ENCODE measurements at places on chromosomes 1 and 21.

DNA sequence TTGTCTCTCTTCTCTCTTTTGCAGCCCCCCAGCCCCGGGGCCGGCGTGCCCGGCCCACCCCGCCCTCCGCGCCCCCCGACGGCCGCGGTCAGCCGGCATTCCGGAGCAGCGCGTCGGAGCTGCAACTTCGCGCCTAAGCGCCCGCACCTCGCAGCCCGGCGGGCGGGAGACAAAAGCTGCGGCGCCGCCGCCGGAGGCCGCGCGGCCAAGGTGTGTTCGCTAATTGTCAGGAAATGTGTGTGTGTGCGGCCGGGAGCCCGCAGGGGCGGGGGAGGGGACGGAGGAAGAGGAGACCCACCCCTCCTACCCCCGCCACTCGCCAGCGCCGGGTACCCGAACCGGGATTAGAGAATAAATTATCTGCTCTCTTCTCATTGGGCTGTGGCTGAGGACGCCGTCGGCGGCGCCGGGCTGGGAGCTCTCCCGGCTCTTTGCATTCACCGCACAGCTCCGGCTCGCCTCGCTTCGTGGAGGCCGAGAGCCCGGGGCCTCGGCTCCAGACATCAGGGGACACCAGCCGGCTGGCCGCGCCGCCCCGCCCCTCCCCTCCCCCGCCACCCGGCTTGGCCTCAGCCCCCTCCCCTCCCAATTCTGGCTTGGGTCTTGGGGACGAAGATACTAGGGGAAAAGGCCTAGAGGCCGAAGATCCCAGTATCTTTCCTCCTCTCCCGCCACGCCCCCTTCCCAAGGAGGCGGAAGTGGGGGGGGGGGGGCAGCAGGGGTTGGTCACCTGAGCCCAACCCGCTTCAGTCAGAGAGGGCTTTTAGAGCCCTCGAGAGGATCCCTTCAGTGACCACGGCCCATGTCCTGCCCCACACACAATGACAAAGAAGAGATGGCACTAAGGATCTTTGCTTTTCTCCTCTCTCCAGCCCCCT is 1.3 kb upstream of the BLACAT1 start:
- peak; percentile 81 for DNase-seq

GRCh38 chr1:31434979-31435378 is 22.0 kb downstream of the SERINC2 start:
- no peak for DNase-seq

DNA sequence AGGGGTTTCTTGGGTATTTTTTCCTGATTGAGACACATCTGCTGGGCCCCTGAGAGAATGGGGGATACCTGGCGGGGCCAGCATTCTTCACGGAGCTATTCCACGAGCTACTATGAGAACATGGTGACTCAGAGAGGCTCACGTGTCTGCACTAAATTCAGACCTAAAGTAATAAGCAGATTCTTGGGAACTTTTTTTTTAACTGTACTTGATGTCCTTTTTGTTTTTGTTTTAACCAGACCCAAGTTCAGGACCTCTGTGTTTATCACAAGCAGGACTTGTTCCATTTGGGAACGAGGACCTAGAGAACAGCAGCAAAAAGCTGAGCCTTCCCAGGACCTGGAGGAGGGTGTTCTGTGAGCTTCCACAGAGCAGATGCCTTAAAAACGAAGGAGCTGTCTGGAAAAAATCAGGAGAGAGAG is 44.0 kb downstream of the EVA1C start:
- no peak for DNase-seq

DNA sequence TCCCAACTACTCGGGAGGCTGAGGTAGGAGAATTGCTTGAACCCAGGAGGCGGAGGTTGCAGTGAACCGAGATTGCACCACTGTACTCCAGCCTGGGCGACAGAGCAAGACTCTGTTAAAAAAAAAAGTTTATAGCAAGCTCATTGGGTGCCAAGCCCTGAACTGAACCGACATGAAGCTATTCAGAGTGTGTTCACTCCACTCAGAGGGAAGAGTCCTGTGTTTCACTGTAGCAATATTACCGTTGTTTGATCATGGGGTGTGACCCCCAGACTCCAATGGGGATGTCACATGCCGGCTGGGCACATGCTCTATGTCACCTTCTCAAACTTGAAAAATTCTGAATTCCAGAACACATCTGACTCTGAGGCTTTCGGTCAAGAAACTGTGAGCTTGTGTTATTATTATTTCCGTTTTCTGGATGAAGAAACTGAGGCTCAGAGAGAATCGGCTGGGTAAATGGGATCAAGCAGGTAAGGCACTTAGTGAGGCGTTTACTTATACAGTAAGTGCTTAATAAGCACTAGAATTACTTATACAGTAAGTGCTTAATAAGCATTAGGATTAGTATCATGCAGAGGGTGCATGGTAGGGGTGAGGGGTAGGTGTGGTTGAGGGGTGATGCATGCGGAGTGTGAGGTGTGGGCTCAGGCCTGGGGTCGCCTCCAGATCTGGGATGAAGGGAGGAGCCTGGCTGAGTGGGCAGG is 36.2 kb downstream of the HSPG2 start:
- DNase-seq, result no peak

- DNase-seq, result no peak
These were observed 568.8 kb downstream of the LMO4 start for GRCh38 chr1:87897481-87897880.

DNA sequence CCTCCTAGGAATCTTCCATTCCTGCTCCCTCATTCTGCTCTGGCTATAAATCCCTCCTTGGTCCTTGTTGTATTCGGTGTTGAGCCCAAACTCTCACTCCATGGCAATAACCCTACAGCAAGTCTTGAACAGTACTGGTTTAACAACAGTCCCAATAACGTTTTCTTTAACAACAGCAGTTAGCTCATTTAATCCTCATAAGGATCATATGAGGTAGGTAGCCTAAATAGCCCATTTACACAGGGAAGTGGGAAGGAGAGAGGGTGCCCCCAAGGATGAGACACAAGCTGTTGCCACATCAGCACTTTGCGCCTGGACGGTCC is 444 bp upstream of the AGTRAP start:
- no peak for DNase-seq

GRCh38 chr1:113557187-113557586 is 166.9 kb downstream of the MAGI3 start:
- no peak for DNase-seq

- DNase-seq, result no peak
These were observed 26.6 kb downstream of the PROK1 start for GRCh38 chr1:110477445-110477957.

DNA sequence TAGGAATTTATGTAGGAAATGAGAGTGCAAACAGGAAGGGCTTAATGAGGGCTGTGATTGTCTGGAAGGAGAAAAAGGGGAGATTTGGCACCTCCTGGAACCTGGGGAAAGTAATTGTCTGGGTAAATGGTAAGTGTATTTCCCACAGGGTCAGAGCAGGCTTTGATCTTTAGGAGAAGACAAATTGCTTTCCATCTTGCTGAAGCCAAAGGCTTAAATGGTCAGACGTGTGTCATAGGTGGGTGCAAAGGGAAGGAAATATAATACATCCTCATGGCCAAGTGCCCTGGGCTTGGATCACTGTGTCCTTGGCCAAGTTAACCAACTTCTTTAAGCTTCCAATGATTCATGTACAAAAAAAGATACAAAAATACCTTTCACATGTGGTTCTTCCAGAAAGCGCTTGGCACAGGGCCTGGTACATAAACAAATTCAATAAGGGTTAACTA is 1.3 kb upstream of the DUSP23 start:
- no peak for DNase-seq

- DNase-seq, result no peak
These were observed 5.0 kb downstream of the MEF2D start for GRCh38 chr1:156495401-156496140.

- no peak for DNase-seq
These were observed 1689.1 kb downstream of the KCNT2 start for GRCh38 chr1:194919146-194919545.

DNA sequence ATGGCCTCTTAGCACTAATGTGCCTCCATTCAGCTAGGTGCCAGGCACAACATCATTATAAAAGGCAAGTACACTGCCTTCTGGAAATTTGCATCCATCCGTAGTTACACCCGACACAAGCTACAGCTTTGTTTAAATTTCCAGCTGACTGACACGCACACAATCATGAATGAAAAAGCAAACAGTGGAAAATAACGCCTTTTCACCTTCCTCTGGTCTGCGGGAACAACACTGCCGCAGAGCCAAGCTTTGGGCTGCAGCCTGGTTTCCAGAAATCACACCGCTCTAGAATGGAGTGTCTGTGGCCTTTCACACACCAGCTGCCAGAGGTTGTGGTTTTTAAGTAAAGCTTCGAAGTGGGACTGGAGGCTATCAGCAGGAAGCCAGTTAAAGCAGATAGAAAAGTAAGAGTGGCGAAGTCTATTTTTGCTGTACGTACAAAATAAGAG is 142.8 kb upstream of the COA6 start:
- DNase-seq, result peak; percentile 63

DNA sequence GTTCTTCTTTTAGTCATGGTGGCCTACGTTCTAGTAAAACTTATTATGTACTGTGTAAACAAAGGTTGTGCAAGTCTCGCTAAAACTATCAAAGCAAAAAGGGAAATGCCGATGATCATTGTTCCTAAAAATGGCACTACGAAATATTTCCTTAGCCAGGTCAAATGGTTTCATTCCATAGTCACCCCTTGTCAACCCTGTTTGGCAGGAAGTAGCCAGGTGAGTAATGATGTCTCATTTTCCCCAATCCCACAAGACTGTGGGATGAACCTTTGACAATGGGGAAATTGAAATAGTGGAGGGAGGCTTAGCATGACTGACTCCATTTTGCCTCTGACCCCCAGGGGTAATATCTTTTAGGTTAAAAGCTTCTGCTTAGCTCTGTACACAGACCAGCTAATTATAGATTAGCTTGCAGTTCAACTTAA is 5.6 kb upstream of the REN start:
- DNase-seq, result no peak

DNA sequence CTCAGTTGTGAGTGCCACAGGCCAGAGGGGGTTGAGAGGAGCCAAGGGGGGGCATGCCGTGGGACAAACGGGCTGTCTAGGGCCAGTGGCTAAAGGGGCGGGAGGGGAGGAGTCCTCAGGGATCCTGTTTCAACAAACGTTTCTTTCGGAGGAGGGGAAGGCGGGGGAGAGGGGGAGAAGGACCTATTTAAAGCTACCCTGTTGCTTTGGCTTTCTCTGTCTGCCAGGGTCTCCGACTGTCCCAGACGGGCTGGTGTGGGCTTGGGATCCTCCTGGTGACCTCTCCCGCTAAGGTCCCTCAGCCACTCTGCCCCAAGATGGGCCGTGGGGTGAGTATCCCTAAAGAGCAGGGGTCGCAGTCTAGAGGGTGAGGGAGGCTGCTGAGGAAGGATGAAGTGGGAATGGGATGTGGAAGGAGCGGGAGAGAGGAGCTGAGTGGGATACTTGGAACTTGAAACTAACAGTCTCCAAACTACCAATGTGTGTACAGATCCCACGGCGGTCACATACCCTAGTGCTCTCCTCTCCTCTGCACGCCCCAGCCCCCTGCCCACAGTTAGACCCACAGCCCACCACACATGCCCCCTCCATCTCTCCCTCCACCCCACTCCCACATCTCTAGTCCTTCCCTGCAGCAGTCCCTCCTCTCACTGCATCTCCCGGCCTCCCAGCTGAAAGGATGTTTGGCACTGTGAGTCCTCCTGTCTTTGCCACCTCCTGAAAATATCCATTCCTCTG is at the start of gene ATP1A2:
ATP1A2 (plus strand) TSS at position 215 of the 738 bp plus-strand sequence; CDS start at position 318, 103 bp downstream.
- DNase-seq, result peak; percentile 73

- DNase-seq, result peak; percentile 47
These were observed 1.3 kb downstream of the CDC42BPA start for GRCh38 chr1:227317011-227317451.

GRCh38 chr1:12649971-12650421 is 6.1 kb downstream of the AADACL4 start:
- no peak for DNase-seq

DNA sequence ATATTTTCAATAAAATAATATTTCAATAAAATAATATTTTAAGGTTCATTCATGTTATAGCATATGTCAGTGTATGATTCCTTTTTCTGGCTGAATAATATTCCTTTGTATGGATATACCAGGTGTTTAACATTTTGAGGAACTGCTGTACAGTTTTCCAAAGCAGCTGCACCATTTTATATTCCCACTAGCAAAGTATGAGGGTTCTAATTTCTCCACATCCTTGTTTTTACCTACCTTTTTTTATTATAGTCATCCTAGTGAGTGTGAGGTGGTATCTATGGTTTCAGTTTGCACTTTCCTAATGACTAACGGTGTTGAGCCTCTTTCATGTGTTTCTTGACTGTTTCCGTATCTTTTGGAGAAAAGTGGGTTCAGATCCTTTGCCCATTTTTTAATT is 5.2 kb downstream of the DEGS1 start:
- DNase-seq, result no peak
